D721Med (cell line): ENCODE measurements at places on chromosomes 12 and 14.

GRCh38 chr14:85358136-85358785 lies 171.7 kb upstream of the FLRT2 start:
- DNase-seq, result no peak

- DNase-seq, result peak; percentile 47
Measured at GRCh38 chr12:4855121-4855924, 54.4 kb upstream of the KCNA1 start.

DNA sequence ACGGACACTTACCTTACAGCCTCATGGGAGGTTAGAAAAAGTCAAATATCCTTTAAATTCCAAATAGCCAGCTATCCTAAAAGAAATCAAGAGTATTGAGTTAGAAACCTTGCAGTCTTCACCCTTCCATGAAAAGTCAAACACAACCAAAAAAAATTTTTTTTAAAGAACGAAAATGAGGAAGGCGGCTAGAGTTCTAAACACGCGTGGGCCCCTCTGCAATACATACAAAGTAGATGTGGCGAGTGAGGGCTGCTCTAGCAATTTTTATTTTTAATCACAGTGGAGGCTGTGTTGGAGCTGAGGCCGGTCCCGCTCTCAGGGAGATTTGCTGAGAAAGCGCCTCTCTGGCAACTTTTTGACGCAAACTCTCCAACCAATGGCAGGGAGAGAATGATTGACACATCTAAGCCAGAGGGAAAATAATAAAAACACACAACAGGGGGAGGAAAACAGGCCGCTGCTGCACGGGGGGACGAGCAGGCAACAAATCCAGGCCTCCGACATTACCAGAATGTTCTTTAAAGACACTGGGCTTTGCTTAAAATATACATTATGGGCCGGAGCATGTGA lies at the start of gene OTX2:
Gene OTX2, minus strand, starts transcription at position 333 of the 573 bp plus-strand sequence. CDS start 5,023 bp downstream, outside the sequence.
- DNase-seq, result no peak

- DNase-seq, result no peak
Measured at GRCh38 chr14:104451474-104451873, 128.1 kb upstream of the C14orf180 start.

GRCh38 chr12:69046920-69047319 lies 113.9 kb upstream of the CPM start:
- no peak for DNase-seq

DNA sequence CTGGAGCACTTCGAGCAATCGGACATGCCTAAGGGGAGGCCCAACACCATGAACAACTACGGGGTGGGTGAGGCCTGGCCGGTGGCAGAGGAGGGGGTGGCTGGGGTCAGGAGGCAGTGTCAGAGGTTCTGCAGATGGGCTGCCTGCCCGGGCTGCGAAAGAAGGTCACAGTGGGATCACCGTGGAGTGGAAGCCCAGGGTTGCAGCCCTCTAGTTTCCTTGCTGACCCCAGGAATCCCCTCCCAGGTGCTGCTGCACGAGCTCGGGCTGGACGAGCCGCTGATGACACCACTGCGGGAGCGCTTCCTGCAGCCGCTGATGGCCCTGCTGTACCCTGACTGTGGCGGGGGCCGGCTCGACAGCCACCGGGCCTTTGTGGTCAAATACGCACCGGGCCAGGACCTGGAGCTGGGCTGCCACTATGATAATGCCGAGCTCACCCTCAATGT lies 1.9 kb upstream of the ARL6IP4 start:
- DNase-seq, result no peak

DNA sequence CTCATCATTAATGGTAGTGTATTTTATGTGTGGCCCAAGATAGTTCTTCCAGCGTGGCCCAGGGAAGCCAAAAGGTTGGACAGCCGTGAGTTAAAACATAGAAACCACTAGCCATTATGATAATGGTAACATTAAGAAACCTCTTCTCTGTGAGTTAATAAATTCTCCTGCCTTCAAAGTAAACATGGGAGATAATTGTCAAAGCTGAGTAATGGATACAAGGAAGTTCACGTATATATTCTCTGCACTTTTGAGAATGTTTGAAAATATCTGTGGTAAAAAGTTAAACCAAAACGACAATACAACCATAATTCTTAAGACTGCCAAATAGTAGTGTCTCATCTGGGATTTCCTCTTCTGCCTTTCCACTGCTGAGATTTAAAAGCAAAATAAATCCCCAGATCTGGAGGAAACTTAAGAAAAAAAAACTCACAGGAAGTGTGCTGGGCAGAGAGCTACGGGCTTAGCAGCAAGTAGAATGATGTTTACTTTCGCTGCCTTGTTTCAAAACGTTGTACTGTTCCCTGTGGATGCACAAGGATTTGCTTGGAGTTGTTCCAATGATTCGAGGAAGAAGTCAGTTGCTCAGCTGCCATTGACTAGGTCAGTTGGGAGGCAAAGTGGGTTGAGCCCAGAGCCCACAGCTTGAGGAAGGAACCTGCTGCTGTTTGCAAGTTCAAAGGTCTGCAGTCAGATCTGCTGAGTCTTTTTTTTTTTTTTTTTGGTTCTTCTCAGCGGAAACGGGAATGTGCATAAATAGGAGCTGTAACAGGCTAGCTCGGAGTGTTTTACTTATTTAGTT lies 1.7 kb downstream of the TPCN1 start:
- no peak for DNase-seq

- no peak for DNase-seq
Measured at GRCh38 chr14:33471776-33472175, 479.1 kb downstream of the EGLN3 start.

DNA sequence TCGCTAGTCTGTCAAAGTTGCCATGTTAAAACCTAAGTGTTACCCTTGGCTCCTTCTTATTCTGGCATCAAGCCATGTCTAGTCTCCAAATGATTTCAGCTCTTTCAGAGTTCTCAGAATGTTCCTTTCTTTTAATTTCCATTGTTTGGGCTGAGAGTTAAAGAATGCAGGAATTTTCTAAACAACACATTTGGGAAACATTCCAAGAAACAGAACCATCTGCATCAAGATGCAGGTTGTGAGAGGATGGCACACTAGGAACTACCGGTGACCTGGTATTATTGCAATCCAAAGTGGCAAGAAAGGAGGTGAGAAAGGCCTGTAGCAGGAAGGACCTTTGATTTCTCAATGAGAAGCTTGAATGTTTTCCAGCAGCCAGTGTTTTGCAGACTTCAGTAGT lies 30.1 kb downstream of the SLC35F4 start:
- no peak for DNase-seq

GRCh38 chr12:106760184-106760531 lies 14.3 kb upstream of the RIC8B start:
- no peak for DNase-seq

DNA sequence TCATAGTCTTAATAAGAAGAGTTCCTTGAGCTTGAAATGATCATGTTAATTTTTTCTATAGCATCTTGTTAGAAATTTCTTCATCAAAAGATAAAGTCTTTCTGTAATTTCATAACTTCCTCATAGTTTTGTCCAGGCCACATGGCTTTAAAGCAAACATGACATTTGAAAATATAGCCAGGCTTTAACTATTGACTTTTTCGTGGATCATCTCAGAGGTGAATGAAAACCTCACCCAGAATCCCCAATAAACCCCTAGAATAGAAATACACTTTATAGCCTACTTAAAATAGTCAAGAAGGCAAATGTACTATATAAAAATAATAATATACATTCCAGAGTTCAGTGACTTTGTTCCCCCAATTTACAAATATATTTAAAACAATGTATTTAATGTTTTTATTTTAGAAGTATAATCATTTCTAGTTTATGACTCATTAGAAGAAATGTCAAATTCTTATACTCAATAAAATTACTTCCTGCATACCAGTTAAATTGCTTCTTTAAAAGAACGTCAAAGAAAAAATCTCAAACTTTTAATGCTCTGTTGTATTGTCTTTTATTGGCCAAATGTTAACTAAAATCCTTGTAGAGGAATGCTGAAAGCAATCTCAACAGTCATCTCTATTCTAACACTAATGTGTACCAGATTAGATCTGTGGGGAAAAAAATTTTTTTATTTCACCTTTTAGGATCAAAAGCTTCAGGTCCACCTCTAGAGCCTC lies 21.6 kb downstream of the EXOC5 start:
- DNase-seq, result no peak

DNA sequence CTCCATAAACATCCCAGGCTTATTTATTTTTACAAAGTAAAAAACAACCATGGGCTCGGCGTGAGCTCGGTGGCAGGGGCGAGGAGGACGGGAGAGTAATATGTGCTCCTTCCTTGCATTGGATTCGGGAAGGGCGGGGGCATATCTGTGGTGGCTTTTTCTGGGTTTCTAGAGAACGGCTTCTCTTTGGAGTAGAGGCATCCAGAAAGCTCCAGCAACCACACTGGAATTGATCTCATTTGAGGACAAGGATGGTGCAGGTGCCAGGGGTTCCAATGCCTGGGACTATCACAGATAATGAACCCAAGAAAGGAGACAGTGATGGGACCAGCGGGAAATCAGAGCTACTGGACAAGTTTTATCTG lies 18.9 kb downstream of the ADGRD1 start:
- no peak for DNase-seq

- no peak for DNase-seq
Measured at GRCh38 chr12:45695606-45696005, 33.9 kb upstream of the ARID2 start.

GRCh38 chr12:128745772-128746689 lies 77.7 kb downstream of the SLC15A4 start:
- no peak for DNase-seq

- no peak for DNase-seq
Measured at GRCh38 chr12:130224613-130225012, 62.3 kb downstream of the FZD10 start.

DNA sequence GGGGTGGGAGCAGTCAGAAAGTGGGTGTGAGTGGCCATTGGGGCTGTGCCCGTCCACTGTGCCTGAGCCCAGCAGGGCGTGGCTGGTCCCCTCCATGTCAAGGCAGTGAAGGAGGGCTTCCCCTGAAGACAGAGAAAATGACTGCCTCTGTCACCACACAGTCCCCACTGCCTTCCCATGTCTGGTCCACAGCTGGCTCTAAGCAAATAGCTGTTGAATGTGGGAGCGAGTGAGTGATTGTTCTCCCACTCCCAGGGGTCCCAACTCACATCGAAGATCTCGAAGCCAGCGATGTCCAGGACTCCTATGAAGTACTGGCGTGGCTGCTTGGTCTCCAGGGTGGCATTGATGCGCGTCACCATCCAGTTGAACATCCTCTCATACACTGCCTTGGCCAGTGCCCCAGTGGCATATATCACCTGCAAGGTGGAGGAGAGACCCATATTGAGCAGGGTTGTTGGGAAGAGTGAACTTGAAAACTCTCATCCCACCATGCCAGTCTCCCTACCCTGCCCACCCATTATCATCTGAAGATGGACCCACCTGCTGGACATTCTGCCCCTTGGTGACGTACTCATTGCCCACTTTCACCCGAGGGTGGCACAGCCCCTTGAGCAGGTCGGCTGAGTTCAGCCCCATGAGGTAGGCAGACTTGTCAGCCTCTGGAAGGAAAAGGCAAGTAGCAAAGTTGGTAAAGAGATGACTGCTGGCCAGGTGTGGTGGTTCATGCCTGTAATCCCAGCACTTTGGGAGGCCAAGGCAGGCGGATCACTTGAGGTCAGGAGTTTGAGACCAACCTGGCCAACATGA lies 6.6 kb downstream of the MYH7 start:
- no peak for DNase-seq

DNA sequence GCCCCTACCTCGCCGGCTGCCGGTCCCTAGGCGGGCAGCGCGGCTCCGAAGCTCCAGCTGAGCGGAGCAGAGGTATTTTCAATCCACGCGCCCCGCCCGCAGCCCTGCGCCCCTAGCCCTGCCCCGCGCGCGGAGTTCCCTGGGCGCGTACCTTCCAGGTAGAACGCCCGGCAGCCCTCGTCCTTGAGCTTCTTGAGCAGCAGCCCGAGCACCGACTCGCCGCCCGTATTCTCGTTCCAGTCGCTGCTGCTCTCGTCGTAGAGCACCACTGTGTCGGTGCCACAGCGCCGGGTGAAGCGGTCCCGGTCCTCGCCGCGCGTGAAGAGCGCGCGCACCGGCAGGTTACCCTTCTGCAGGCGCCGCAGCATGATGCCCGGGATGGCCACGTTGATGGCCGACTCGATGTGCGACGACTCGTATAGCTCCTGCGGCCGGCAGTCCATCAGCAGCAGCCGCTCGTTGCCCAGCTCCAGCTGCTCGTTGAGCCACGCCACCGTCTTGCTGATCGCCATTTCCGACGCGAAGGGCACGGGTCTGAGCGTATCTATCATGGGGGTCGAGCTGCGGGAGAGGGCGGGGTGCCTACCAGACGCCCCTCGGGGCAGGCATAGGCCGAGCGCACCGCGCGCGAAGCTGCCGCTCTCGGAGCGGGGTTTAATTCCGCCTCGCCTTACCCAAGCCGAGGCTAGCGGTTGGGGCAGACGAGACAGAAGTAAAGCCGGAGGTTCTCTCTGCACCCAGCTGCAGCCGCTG lies 636 bp downstream of the DUSP6 start:
- no peak for DNase-seq

DNA sequence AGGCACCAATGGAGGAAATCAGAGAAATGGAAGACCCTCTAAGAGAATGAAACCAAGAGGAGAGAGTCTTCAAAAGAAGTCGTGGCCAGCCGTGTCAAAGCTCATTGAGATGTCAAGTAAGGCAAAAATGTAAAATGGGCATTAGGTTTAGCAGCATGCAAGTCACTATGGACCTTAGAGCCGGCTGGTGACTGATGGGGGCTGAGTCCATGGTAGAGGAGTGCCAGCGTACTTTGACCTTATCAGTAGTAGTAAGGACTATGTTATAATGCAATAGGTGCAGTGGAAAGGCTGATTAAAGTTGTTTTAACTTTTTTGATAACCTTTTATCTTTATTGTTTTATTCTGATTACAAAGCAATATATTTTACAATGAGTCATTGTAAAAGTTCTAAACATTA lies 66.5 kb downstream of the ANO6 start:
- no peak for DNase-seq

GRCh38 chr14:55074662-55075061 lies 23.2 kb downstream of the MAPK1IP1L start:
- no peak for DNase-seq
